ENCODE measurements at places on chromosomes 3 and 15.
A peak's percentile ranks its signal among the peaks of the same experiment; 100 is the strongest.

DNA sequence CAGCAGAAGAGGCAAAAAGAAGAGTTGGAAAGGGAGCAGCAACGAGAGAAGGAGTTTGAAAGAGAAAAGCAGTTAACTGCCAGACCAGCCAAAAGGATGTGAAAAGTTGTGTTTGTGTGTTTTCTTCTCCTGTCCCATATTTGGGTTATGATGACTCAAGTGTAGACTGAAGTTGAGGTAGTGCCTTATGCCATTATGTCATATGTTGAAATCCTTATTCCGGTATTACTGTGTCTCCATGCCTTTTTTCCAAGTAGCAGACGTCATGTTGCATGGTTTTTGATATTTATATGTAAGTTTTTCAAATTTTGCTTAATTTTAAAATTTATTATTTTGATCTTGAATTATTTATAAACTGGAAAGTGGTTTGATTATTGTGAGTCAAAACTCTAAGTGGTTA is 19.2 kb downstream of the BLOC1S6 start:
- DNase-seq = no peak

GRCh38 chr3:198113206-198114053 is 153.4 kb downstream of the LMLN start:
- no peak for DNase-seq

- DNase-seq = no peak
Observed at GRCh38 chr3:75048650-75049049, 434.2 kb upstream of the CNTN3 start.

GRCh38 chr15:60935130-60935529 is 294.0 kb downstream of the RORA start:
- no peak for DNase-seq

DNA sequence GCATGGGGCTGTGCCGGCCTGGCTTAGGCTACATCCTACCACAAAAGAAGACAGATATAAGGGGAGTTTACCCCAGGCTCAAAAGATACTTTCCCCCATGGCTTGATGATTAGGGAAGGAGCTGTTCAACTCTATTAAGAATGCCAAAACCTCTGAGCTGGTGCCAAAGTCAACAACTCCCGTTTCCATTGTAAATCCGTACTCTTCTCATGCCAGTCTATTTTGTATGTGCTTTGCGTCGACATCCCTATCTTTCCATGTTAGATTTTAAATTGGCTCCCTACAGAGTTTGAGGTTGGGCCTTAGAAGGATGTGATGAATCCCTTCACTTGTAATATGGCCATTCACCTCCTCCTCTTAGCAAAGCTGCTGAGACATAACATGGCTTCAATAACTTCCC is 46.9 kb downstream of the RLBP1 start:
- no peak for DNase-seq

GRCh38 chr3:123424999-123425712 is 23.7 kb downstream of the ADCY5 start:
- no peak for DNase-seq

- DNase-seq = no peak
Observed at GRCh38 chr3:10561162-10561945, 56.0 kb upstream of the ATP2B2 start.

DNA sequence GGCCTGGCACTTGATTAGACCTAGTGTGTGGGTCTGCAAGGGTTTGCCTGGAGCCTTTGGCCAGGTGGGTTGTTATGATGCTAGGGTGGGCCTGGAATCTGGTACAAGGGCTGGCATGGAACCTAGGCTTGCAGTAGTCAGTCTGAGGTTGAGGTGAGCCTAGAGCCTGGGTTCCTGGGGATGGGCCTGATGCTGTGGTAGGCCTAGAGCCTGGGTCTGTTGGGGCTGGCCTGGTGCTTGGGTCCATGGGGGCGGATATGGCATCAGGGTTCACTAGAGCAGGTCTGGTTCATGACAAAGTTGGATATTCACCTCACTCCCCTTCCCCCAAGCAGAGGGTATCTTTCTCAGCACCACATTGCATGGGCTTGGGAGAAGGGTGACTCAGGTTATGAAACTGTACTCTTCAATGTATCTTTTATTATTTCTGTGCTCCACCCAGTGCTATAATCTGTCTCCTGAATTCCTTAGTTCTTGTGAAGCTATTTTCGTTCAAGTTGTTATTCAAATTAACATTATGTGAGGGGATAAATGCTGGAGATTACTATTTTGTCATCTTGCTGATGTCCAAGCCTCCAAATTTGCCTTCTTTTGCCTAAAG is 274.4 kb downstream of the NFKBIZ start:
- no peak for DNase-seq

DNA sequence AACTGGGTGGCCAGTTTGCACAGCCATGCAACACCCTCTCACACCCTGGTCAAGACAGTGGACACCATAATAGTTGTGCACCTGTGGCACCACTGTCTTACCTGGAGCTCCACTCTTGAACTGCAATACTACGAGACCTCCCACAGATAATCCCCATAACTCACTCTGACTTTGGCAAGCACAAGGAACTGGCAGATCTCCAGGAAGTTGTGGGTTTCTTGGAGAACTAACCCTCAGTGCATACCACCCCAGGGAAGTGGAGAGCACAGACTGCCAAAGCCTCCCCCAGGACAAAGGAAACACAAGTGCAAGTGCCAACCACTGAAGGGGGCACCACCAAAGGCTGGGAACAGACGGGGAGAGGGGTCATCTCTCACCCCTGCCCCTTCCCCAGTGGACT is 318.6 kb downstream of the SUCLG2 start:
- DNase-seq = no peak

GRCh38 chr15:68113751-68114150 is 59.6 kb downstream of the PIAS1 start:
- no peak for DNase-seq

- DNase-seq = no peak
Observed at GRCh38 chr3:10299679-10300078, 6.9 kb upstream of the GHRL start.

GRCh38 chr3:99134986-99135385 is 233.5 kb upstream of the DCBLD2 start:
- no peak for DNase-seq

- no peak for DNase-seq
Observed at GRCh38 chr15:38084289-38084688, 149.8 kb downstream of the TMCO5A start.

- no peak for DNase-seq
Observed at GRCh38 chr3:116288485-116288884, 156.8 kb downstream of the LSAMP start.

DNA sequence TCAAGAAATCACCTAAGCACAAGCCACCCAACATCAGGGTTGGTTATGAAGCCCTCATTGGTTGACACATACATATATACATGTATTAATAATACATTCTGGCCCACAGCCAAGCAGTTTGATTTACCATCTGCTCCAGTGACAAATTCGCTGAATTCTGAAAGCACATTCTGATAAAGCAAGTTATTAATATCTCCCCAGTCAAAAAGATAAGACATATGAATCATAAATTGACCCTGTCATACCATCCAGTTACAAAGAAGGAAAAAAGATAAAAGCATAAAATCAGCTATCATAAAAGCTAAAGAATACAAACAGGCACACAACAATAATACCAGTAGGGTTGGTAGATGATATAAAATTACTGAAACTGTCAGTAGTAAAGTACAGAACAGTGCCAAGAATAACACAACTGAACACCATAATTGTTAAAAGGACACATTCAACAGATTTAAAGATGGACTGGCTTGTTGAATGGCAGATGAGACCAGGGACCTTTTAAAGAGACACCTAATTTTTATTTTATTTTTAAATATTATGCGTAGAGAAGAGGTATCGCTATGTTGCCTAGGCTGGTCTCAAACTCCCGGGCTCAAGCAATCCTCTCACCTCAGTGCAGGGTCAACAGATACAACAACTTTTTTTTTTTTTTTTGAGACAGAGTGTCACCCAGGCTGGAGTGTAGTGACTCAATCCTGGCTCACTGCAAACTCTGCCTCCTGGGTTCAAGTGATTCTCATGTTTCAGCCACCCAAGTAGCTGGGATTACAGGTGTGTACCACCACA is 7.7 kb downstream of the SNX4 start:
- no peak for DNase-seq

- DNase-seq = no peak
Observed at GRCh38 chr3:8650583-8651416, 6.2 kb upstream of the SSUH2 start.

- DNase-seq = no peak
Observed at GRCh38 chr15:54519577-54519976, 541.3 kb downstream of the UNC13C start.

DNA sequence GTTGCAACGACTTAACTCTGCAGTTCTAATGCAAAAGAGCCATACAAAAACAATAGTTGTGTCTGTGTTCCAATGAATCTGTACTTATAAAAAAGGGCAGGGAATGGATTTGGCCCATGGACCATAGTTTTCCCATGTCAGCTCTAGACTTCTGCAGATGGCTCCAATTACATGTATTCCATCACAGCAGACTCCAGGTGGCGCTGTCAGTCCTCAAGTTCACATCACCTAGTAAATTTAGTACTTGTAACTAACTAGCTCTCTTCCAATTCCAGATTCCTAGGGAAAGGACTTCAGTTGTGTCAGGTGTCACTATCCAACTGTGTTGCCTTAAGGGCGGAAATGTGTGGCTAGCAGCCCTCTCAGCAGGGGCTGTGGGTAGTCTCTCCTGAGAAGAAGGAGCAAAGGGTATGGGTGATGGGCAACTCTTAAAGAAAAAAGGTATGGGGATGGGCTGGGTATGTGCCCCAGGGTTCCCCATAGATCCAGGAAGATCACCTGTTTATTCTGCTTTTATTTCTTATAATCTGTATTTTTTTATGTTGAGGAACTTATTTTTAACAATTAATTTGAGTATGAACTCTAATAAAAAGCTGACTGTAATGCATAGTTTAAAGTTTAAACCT is 36.2 kb downstream of the BBS4 start:
- DNase-seq = peak; percentile 13

- DNase-seq = no peak
Observed at GRCh38 chr3:155970398-155970797, 99.9 kb downstream of the GMPS start.

GRCh38 chr15:63699101-63699785 is 102.1 kb downstream of the FBXL22 start:
- DNase-seq = no peak

DNA sequence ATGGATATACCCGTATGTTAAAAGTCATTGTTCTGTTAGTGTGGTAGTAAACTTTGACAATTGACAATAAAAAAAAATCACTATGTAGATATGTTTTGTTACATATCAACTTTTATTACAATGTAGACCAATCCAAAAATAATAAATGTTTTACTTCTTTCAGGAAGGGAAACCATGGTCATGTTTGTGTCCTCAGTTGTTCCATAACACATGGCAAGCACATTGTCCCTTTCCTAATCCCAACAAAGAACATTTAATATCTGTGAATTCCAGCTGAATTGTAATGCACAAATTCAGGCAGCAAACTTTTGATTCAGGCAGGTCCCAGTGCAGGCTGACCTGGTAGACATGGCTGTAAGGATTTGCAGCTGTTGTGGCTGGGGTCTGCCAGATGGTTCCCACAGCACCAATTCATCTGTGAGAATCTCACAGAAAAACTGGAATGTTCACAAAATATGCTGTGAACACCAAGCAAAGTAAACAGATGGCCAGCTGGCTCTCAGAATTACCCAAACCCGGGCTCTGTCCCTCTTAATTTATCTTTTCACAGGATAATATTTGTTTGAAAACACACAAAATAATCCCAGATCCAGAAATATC is 1.9 kb upstream of the SPG21 start:
- no peak for DNase-seq

GRCh38 chr3:27125821-27126501 is 243.2 kb downstream of the NEK10 start:
- DNase-seq = no peak

- no peak for DNase-seq
Observed at GRCh38 chr3:132004571-132004970, 30.2 kb downstream of the CPNE4 start.

GRCh38 chr3:22734207-22734606 is 468.9 kb upstream of the UBE2E2 start:
- DNase-seq = peak; percentile 53
